ENCODE measurements at places on chromosomes 3 and 15.

DNA sequence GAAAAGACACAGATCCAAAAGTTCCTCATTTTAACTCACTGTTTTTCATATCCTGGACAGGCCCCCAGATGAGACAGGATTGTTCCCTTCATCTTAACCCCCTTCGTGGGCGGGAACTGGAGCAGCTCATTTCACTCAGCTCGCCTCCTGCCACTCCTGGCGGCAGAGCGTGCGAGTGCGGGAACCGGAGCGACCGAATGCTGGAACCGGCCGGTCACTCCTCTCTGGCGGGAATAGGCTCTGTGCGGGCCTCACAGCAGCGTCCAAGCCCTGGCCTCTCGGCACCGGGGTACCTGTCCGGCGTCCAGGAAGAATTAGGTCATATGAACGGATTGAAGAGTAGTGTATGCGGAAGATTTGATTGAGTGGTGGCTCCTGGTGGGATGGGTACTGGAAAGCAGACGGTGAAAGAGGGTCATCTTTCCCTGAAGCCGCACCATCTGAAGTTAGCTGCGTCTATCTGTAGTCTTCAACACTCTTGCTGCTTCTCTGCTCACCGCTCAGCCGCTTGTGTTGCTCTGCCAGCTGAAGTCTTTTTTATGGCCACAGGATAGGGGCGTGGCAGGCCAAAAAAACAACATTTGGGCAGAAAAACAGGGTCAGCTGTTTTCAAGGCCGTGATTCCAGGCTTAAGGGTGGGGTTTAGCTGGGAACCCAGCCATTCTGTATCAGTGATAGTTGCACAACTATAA is 42.3 kb upstream of the FXR1 start:
- no peak for DNase-seq

GRCh38 chr3:183455089-183455488 is 26.7 kb upstream of the MCF2L2 start:
- no peak for DNase-seq

- no peak for DNase-seq
Measured at GRCh38 chr3:177960014-177960413, 576.2 kb upstream of the KCNMB2 start.

DNA sequence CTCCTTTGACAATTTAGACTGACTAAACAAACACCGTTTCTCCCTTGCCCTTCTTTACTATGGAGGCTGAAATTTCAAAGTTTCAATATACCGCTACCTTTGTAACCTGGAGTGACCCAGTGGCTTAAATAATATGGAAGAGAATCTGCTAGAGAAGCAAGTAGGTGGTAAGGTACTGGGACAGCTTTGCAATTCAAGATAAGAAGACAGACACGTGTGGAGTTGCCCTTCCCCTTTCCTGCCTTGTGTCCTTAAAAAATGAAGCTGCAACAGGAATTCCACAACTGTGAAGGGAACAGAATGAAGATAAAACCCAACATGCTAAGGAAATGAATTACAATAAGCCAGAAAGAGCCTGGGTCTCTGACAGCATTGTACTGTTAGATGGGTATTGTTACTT is 26.4 kb downstream of the CBLB start:
- no peak for DNase-seq

DNA sequence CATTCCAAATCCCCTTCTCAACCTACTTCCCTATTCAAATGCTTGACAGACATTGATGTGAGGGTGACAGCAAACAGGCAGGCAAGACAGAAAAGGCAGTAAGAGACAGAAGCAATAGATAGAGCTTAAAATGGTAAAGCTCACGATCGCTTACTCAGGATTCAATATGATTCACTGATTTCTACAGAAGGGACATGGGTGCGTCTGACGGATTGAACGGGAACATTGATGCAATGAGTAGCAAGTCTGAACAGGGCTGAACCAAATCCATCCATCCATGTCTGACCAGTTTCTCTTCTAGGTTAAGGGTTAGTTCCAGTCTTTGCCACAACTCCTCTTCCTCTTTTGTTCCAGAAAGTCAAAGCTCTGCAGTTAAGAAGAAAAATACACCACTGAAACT is 35.1 kb downstream of the P2RY1 start:
- no peak for DNase-seq

DNA sequence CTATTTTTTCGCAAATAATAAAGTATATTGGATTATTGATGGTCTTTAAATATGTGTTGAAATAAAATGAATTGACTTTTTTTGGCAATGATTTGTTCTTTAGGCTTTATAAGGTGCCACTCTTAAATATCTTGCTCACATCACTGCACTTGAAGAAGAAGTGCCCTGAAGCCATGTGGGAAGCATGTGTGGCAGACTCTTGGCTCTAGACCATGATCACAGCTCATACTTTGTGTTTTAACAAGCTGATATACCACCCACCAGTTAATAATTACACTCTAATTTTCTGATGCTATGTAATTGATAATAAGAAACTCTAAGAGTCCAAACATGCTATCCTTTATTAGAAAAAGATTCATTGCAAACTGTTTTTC is 52.1 kb upstream of the TGFBR2 start:
- DNase-seq = no peak

GRCh38 chr3:13881536-13882410 is 1.9 kb upstream of the WNT7A start:
- no peak for DNase-seq

DNA sequence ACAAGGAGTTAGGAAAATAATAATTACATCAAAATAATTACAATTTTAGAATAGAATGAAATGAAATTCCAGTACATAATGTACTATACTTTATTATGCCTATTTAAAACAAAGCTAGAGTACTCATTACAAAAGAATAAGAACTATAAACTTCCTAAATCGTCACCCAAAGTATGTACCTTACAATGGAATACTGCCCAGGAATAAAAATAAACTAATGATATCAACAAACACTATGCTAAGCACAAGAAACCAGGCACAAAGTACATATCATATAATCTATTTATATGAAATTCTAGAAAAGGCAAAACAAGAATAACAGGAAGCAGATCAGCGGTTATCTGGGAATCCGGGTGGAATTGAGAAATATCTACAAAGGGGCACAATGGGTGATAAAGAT is 84.7 kb downstream of the MYO9A start:
- DNase-seq = no peak

DNA sequence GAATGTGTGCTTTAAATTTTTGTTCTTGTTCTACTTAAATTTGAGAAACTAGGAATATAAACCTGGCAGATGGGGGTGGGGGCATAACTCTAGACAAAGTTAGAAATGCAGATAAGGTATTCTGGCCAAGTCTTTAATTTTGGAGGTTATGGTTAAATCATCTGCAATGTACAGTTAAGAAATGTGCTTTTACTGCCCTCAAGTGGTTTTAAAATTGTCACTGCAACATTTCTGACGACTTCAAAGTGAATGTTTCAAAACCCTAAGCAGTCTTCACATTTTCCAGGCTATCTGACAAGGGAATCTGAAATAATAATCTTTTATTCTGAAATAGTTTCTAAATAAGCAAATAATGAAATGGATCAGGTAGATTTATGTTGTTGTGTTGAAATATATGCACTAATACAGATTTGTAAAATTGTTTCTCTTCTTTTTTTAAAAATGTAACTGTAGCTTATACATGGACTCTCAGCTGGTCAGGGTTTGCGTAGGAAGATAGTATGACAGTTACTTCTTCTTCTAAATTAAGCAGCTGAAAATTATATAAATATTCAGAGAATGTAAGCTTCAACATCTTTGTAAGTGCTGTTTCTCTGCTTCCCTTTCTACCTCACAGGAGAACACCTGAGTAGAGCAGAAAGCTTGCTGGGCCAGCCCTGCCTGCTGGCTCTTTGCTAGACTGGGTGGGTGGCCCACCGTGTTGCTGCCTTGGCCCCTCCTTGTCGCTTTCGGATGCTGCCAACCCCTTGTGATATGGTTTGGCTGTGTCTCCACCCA is 45.0 kb downstream of the SUCNR1 start:
- no peak for DNase-seq

DNA sequence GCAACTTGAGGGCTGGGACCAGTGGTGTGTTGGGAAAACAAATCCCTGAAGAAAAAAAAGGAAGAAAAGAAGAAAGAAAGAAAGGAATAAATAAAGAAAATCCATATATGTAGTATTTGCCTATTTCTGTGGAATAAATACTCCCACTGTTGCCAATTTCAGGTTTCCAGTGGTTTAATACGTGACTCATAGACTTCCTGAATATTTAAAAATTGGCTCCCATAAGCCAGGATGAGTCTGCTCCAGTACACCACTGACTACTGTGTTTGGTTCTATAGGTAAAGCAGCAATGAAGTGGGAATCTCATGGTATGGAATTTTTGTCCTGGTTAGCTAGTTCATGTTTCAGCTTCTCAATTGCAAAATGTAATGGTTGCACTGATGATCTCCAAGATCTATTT is 31.6 kb downstream of the PYDC2 start:
- DNase-seq = no peak

GRCh38 chr3:72353236-72354128 is 494.8 kb downstream of the SHQ1 start:
- no peak for DNase-seq

- DNase-seq = no peak
Measured at GRCh38 chr15:70247281-70247680, 149.6 kb upstream of the TLE3 start.

DNA sequence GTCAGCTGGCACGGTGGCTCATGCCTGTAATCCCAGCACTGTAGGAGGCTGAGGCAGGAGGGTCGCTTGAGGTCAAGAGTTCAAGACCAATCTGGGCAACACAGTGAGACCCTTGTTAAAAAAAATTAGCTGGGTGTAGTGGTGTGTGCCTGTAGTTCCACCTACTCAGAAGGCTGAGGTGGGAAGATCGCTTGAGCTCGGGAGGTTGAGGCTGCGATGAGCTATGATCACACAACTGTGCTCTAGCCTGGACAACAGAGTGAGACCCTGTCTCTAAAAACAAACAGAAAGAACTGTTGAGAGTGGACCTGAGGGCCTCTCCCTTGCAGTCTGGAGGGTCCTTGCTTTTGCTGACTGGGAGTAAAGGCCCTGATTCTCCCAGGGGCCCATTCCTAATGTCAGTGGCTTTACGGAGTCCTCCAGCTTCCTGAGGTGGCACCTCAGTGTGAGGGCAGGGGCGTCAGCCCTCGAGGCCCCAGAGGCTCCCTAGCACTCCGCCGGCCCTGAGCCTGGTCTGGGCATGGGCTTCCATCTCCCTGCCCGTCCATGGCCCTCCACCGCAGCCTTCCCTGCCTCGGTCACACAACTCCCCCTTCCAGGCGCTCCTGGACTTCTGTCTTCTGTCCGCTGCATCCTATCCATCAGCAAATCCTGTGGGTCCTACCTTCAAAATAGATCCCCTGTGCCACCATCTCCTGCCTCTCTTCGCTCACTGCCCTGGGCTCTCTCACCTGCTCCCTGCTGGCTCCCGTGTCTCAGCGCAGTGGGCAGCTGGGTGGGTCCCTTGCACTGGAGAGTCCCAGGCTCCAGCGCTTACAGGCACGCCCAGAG is 19.0 kb downstream of the FBLN2 start:
- DNase-seq = no peak

DNA sequence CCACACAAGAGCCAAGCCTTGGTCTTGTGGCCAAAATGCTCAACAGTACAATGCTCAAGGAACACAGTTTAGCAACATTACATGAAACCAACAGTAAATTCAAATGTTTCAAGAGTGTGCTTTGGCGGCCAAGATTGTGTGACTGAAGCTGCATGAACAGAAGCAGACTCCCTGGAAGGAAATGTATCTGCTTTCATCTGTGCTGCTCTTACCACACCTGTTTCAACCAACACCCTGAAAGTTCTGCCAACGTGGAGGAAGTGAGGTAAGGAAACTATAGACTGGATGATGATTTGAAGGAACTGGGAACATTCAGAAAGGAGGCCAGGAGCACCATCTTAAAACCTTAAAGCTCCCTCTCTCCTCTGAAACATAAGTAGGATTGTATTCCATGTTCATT is 55.7 kb downstream of the MB21D2 start:
- no peak for DNase-seq

DNA sequence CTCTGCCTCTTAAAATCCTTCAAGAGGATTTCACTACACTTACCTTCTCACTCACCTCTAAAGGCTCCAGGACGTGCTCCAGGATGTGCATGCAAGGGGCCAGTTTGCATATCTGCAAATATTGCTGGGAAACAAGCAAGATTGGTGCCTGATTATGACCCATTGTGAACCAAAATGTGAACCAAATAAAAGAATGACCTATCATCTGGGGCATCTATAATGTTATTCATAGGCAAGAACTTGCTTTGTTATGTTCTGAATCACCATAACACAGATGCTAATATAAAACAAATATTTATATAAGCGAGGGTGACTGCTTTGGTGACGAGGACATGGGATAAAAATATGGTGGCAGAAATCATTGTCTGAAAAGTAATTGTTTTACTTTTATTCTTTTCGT is 5.5 kb downstream of the IL12A start:
- DNase-seq = no peak

GRCh38 chr3:27034255-27034654 is 334.9 kb downstream of the NEK10 start:
- no peak for DNase-seq

GRCh38 chr3:164604687-164605086 is 473.6 kb downstream of the SI start:
- DNase-seq = no peak

- DNase-seq = no peak
Measured at GRCh38 chr15:34757262-34757661, 2.5 kb upstream of the GJD2 start.

DNA sequence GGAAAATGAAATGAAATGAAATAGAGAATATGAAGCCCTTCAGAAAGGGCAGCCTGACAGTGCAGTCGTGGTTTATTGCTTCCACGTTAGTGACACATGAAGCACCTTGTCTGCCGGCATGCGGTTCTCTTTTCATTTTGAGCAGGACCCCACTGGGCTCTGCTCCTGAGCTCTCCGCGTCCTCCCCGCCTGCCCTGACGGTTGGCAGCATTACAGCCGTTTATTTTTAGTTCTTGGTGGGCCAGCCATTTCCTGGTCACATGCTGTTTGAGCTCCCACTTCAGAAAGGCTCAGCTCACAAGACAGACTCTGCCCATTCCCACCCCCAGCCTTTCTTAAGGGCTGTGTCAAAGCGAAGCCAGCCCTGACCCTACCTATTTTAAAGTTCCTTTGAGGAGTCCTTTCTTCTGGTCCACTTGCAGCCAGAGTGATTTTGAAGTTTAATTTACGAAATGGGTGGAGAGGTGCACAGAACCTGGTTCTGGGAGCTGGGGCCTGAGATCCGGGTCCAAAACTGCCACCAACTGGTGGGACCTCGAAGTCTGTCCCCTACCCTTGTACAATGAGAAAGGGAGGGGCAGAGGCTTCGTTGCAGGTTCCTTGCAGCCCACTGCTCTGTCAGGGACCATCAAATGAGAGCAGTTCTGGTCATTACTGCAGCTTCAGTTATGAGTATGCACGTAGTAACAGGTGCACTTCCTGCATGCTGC is 60.1 kb downstream of the MGLL start:
- no peak for DNase-seq

GRCh38 chr3:39447637-39448483 is 19.6 kb upstream of the MOBP start:
- peak; percentile 48 for DNase-seq

- no peak for DNase-seq
Measured at GRCh38 chr3:72255791-72256559, 471.0 kb upstream of the PROK2 start.

DNA sequence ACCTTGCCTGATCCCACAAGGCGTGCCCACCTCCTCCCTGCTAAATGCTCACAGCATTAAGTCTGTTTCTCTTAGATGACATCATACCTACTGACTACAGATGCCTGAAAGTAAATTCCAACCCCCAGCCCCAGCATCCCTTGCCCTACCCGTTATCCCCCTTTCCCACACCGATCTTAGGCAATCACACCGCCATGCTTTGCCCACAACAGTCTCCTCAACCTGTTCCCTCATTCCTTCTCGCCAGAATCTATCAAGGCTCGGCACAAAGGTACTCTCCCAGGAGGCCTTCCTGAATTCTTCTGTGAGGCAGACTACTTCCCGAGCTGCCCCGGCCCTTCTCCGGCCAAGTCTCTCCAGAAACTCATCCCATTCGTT is 789 bp upstream of the SEC61A1 start:
- no peak for DNase-seq
